ENCODE measurements at places on chromosomes 16 and 17.

DNA sequence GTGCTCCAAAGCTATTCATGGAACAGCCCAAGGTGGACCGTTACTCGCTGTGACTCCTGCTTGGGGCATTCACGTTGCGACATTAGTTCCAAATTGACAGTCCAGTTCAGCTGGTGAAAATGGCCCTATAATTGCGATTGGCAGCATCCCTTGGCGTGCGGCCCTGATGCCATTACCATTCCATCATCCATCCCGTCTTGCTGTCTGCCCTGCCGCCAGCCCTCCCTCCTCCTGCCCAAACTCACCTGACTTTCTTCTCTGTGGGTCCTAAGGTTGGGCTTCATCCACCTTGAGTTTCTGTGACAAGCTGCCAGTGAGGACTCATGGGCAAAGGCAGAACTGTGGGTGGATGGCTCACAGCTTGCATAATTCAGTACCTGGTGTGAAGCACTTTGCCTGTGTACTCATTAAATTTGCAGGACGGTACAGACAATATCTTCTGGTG, 104.6 kb downstream of the RPTOR start:
- DNase-seq: no peak

DNA sequence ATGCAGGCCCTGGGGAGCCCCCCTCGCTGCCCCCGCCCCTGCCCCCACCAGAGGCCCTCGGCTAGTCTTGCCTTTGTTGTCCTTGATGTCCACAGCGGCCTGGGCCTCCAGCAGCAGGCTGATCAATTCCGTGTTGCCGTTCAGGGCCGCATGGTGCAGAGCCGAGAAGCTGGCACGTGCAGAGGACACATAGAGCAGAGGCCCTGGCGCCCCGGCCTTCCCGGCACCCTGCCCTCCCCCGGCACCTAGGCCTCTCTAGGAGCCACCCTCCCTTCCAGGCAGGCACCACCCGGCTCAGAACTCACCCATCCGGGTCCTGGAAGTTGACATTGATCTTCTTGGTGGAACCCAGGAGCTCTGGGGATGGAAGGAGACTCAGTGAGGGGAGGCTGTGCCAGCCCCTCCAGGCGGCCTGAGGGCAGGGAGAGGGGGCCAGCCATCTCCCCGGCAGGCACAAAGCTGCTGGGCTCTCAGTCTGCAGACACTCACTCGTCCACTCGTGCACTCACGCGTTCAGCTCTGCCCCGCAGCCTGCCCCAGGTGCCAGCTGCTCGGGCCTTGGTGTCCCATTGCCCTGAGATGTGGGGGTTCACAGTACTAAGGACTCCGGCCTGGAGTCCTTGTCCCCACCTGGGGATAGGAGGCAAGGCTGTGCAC, 6.3 kb downstream of the CASKIN1 start:
- no peak for DNase-seq

DNA sequence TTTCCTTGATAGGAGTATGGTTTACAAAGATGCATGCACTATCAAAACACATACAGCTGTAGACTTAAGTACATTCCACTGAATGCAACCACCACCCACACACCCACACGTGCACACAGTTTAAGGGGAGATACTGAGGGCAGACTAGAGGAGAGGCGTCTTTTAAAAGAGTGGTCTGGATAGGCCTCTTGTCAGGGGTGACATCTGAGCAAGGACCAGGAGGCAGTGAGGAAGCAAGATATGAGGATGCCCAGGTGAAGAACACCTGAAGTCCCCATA, 12.6 kb downstream of the MPHOSPH6 start:
- no peak for DNase-seq

DNA sequence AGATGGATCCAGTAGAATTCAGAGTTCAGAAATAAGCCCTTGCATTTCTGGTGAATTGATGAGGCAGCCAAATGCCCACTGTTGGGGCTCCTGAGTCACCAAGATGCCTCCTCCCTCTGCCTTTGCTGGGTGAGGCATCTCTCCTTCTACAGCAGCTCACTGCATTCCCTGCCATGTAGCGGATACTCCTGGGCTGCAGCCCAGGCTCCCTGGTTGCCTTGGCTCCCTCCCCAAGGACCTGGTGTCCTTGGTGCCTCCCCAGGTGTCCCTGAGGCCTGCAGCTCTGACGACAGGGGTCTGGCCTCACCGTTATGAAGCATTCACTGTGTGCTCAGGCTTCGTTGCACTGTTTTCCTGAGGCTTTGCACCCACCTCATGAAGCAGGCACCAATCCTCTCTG, 7.7 kb downstream of the RAP1GAP2 start:
- no peak for DNase-seq

DNA sequence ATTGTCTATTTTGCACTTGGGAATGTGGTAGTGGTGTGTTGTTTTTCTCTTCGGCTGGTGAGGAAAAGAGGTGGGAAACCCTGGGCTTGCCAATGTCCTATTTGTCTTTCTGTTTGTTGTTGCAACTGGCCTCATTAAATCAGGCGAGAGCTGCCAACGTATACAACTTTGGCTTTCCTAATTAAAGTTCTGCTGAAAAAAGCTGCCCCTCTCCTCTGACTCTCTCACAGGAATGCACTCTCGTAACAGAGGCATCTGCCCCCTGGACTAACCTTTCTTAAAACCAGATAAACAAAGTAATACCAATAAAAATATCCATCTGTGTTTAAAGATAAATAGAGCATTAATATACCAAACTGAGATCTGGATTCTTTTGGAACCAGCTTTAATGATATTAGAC, 7.8 kb downstream of the CDRT15 start:
- DNase-seq: no peak

DNA sequence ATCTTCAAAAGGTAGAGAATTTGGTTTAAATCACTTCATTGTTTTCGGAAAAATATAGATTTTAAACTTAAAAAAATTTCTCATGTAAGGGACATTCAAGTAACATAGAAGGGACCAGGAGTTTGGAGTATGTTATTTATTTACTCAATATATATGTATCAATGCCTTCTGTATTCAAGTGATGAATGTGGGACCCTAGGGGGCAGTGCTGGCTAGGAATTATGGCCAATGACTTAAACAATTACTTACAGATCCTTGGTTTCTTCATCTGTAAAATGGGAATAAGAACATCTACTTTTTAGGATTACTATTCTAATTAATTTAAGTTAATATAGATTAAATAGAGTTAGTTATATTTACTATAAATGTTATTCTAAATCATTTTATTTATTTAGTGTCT, 886.3 kb upstream of the RBFOX1 start:
- DNase-seq: no peak

Data from stimulated activated CD8-positive, alpha-beta memory T cell treated with anti-CD3 and anti-CD28 coated beads, Interleukin-4, amount 100 ng/mL, for 24 hours (primary cell).